Stimulated activated CD8-positive, alpha-beta memory T cell treated with anti-CD3 and anti-CD28 coated beads, Interleukin-4, amount 100 ng/mL, for 4 hours (primary cell): ENCODE measurements at places on chromosomes 5 and 9.

DNA sequence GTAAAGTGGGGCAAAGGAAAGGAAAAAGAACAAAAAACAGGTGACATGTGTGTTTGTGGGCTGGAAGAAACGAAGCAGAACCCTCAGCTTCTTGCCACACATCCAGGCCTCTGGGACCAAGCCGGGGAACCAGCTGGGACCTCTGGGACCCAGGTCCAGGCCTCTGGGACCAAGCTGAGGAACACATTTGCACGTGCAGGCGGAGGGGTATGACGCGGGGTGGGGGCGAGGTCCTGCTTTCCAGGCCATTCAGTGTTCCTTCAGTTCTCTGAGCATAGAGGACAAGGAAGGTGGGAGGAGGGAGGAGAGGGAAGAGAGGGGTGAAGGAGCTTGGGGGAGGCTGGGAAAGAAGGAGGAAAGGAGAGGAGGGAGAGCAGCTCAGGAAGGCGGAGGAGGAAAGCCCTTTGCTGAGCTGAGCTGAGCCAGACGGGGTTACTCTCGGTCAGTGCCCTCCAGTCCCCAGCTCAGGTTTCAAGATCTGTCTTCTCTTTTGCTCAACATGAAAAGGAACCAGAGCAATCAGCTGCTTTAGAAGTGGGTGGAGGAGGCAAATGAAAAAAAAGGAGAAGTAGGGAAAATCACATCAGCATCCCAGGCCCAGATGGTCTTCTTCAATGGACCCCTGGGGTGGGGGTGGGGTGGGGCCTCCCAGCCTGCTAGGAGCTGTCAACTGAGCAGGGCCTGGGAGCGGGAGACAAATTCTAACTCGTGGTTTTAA is 59.1 kb downstream of the ABCA1 start:
- DNase-seq = no peak

DNA sequence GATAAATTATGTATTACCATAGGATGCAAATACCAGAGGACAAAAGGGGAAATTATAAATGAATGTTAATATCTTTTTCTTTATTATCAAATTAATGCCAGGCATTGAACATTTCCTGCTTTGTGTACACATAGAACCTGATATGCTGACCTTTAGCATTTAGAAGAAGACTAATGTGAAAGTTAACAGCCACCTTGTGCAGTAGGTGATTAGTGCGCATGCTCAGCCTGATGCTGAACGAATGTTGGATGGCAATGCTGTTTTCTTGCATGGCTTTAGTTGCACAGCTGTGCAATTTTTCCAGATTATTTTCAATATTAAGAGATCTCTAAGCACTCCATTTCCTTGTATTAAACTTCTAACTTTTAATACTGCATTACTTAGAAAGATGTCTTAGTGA is 45.5 kb downstream of the CCNH start:
- DNase-seq = no peak

DNA sequence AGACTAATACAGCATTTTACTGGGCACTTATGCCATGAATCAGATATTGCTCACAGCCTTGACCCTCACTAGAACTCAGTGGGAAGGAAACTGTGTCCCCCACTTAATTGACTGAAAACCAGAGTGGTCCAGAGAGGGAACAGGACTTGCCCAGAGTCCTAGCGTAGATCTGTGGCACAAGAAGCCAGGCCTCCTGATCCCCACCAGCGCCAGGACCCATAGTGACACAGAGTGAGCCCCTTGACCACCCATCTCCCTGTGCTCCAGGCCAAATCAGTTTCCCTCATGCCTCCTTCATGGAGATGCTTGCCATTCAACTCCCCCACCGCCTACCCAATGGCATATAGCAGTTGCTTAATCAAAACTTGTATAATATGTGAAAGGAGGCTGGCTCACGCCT is 8.3 kb downstream of the KIF12 start:
- DNase-seq = no peak

GRCh38 chr5:29992248-29992647 is 1201.2 kb upstream of the CDH6 start:
- DNase-seq = no peak

GRCh38 chr5:28226407-28226806 is 1188.0 kb upstream of the CDH9 start:
- no peak for DNase-seq

GRCh38 chr9:122141671-122142070 is 17.9 kb downstream of the NDUFA8 start:
- no peak for DNase-seq

GRCh38 chr5:178335302-178336030 is 102.9 kb upstream of the PHYKPL start:
- no peak for DNase-seq
